ENCODE measurements at places on chromosomes 1 and 21.

DNA sequence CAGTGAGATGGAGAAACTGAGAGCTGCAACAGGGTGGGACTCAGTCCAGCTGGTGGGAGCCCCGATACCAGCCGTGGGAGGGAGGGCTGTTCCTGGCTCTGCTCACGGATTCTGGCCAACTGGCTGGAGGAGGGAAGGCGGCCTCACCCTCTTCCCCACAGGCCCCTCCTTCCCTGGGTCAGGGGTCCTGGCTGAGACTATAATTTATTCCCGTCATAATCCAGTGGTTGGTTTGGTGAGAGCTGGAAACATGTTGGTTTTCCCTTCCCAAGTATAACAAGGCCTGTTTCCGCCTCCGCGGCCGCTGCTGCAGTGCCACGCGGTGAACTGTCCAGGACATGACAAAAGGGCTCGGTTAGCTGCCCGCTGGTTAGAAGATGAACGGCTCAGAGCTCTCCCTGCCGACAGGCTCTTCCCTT, 10.0 kb downstream of the PTPRF start:
- DNase-seq, result peak; percentile 60

GRCh38 chr1:154982897-154983648, at the start of gene FLAD1:
Gene FLAD1 (plus strand): TSS chr1:154983344. CDS start chr1:154983695, 351 bp downstream.
- peak; percentile 100 for DNase-seq

DNA sequence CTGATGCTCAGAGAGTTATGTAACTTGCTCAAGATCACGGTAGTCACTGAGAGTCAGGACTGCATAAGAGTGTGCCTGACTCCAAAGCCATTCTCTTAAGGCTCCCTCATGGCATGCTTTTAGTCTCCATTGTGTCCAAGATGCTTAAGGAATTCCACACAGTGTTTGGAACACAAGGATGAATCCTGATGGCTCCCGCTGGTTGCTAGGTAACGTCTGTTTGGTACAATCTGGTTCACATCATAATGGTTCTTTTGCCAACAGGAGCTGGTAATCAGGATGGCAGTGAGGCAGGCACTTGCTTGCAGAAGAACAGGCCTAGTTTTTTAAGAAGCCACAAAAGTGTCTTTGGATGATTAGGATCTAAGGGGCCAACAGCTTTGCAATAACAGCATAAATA, 436.5 kb upstream of the DAB1 start:
- DNase-seq, result peak; percentile 13

GRCh38 chr1:84771895-84772294, 81.6 kb upstream of the SSX2IP start:
- no peak for DNase-seq

- peak; percentile 79 for DNase-seq
Observed at GRCh38 chr1:18948048-18948912, 8.2 kb downstream of the IFFO2 start.

- no peak for DNase-seq
Observed at GRCh38 chr1:57232500-57232899, 191.4 kb downstream of the DAB1 start.

Data from AG10803 (cell line).